ENCODE measurements at places on chromosomes 11 and 22.

DNA sequence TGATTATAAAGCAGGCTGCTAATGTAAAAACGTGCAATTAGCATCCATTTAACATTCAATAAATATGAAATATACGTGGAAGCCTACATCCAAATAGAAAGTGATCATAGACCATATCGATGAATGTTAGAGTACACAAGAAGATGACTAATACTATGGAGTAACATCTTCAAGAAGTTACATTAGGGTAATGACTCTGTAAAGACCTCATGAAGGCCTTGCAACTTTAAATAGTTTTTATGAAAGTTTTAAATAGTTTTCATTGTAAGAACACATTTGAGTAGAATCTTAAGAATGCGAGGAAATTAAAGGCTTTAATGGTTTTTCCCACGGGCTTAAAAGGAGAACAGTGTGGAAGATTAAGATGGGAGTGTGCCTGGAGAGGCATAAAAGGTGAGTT, 1.4 kb downstream of the TRIM34 start:
- no peak for DNase-seq

DNA sequence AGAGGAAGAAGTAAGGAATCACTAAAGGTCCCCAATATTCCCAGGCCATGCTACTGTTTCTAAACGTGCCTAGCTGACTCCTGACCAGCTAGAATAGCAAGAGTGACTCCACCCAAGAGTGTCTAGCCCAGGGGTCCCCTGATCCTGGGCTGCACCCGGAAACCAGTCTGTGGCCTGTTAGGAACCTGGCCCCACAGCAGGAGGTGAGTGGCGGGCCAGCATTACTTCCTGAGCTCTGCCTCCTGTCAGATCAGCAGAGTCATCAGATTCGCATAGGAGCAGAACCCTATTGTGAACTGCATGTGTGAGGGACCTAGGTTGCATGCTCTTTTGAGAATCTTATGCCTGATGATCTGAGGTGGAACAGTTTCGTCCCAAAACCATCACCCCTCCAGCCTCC, 2.0 kb downstream of the MMP20 start:
- no peak for DNase-seq

GRCh38 chr11:47398551-47398950, 9.8 kb upstream of the SLC39A13 start:
- DNase-seq: no peak

DNA sequence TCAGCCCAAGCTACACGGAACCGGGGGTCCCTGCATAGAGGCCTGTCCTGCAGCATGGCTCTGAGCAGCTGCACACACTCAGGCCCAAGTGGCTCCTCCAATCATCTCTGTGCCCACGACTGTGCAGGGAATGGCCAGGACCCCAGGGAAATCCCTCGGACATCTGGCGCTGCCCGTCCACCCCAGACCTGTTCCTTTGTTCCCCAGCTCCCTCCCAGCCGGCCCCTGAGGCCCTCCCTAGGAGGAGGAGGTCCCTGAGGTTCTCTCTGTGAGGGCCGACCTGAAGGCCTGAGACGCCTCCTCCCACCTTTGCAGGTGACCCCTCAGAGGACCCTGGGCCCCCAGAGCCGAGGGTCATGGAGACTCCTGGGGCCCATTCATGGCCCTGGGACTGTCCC, 1.1 kb downstream of the MLC1 start:
- DNase-seq: no peak

GRCh38 chr11:24437123-24437522, 59.7 kb upstream of the LUZP2 start:
- no peak for DNase-seq
